Cardiac ventricle fibroblast (primary cell): ENCODE measurements at places on chromosomes 2 and 18. TPM values are rescaled to one million over a fixed set of nuclear protein-coding genes. Genes with fewer than 3 reads are reported as not detected.

The SPP2 gene
- total RNA-seq = not detected in 2 replicates

The ADD2 gene
- total RNA-seq = 0.05 TPM in 1 of 2 replicates, not detected in the other

The LRATD1 gene
- 0.59 TPM in 1 of 2 replicates, not detected in the other for total RNA-seq

The SLC16A14 gene
- total RNA-seq = 0.06 TPM in 1 of 2 replicates, not detected in the other

The MAPK4 gene
- 0.10 TPM in 1 of 2 replicates, not detected in the other for total RNA-seq

The CENPA gene
- 0.87 and 1.9 TPM in 2 replicates for total RNA-seq

The FAM228A gene
- total RNA-seq = 0.12 TPM in 1 of 2 replicates, not detected in the other

The CCDC148 gene
- total RNA-seq = not detected in 2 replicates

The CTLA4 gene
- total RNA-seq = 0.12 and 0.78 TPM in 2 replicates

The NT5DC4 gene
- total RNA-seq = 0.12 TPM in 1 of 2 replicates, not detected in the other

The HNMT gene
- 50.9 and 58.9 TPM in 2 replicates for total RNA-seq

The CIDEA gene
- total RNA-seq = not detected in 2 replicates

The TUBA3D gene
- not detected in 2 replicates for total RNA-seq
